ENCODE measurements at places on chromosomes 4 and X.

GRCh38 chrX:7233580-7234406, 85.8 kb upstream of the PUDP start:
- no peak for DNase-seq

DNA sequence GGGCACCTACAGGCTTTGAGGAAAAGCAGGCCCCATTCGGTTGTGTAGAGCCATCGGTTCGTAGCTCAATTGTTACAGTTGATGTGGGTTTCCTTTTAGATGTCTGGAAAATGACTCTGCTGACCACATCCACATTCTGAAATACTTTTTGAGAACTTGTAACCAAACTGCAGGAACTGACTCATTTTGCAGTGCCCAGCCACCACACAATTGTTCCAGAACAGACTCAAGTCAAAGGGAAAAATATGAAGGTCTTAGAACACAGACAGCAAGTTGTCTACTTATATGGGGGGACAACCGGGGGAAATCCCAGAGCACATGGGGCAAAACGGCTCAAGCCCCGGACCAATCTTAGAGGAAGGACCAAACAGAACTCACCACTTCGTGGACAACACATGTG, 557.6 kb upstream of the DIPK2B start:
- no peak for DNase-seq

- DNase-seq: no peak
Observed at GRCh38 chr4:92733231-92733630, 429.5 kb downstream of the GRID2 start.

DNA sequence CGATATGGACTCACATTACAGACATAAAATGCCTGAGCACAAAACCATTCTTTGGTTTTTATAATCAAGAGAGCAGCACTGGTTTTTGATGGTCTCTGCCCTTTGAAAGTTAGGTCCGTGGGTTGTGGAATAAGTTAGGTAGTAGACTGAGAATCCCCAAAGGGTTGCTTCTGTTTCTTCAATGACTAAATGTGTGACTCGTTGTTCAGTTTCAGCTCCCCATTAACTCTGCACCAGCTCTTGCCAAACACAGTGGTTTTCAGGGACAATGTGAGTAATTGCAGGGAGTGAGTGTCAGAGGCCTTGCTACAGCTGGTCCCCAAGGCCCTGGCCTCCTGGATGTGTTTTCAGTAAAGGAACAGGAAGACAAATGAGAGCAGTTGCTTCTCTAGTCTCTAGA, 24.8 kb downstream of the SMIM20 start:
- no peak for DNase-seq

GRCh38 chrX:85244450-85245211, 840 bp downstream of the ZNF711 start:
- no peak for DNase-seq

DNA sequence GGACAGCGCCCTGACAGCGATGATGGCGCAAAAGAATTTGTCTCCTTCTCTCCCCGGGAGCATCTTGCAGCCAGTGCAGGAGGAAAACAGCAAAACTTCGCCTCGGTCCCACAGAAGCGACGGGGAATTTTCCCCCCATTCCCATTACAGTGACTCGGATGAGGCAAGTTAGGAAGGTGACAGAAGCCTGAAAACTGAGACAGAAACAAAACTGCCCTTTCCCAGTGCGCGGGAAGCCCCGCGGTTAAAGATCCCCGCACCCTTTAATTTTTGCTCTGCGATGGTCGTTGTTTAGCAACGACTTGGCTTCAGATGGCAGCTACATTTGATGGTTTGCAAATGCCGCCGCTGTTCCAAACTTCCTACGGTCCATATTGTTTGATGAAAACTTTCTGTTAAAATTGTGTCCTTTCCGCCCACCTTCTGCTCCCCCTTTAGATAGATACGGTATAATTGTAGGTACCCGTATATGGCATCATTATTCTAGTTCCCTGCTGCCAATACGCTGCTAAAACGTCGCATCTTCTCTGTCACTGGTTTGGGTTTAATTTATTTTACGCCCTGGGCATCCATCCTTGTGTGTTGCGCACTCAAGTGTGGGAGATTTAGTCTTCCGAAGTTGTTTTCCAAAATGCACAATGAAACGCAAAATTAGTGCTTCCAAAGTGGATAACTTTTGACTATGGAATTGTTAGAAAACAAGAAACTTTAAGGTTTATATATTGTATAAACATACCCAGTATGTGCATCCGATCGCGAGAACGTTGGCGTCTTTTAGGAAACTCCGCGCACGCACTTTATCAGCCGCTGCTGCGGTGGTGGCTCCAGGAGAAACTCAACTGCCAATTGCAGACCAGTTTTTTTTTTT, 1.5 kb downstream of the ATOH1 start:
- no peak for DNase-seq

DNA sequence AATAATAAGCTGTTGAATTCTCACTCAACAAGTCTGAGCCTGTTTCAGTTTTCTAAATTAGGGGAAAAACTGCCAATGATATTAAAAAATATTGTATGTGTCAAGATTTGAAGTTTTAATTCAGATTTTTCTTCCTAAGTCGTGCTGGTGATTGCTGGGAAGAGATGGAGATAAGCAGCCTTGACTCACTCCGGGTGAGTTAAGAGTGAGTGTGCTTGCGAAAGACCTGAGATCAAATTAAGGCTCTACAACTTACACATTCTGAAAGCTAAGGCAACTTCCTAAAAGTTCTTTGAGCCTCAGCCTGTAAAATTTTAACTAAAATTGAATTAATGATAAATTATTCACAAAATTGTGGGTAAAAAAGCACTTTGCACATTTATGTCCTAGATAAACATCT, 1441.2 kb downstream of the PCDH7 start:
- no peak for DNase-seq

DNA sequence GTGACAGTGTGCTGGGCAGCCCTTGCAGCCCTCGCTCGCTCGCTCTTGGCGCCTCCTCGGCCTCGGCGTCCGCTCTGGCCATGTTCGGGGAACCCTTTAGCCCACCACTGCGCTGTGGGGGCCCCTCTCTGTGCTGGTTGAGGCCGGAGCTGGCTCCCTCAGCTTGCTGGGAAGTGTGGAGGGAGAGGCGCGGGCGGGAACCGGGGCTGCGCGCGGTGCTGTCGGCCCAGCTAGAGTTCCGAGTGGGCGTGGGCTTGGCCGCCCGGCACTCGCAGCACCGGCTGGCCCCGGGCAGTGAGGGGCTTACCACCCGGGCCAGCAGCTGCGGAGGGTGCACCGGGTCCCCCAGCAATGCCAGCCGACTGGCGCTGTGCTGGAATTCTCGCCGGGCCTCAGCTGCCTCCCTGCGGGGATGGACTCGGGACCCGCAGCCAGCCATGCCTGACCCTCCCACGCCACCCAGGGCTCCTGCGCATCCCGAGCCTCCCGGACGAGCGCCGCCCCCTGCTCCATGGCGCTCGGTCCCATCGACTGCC, 770.1 kb upstream of the GALNTL6 start:
- no peak for DNase-seq

DNA sequence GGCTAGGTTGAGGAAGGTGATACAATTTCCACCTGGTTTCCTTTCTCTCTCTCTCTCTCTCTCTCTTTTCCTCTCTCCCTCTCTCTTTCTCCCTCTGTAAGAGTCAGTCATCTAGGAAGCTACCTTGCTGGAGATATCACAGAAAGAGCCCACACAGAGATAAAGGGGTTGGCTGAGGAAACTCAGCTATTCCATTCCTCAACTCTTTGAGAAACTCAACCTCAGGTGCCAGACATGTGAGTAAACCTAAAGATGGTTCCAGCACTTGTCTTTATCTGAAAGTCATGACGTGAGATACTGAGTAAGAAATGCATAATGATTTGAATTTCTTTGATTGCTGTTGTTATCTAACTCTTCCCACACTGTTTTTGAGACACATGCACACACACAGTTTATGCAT, 564.0 kb downstream of the SPOCK3 start:
- DNase-seq: no peak

- DNase-seq: no peak
Observed at GRCh38 chr4:108635070-108635655, 14.8 kb downstream of the RPL34 start.

DNA sequence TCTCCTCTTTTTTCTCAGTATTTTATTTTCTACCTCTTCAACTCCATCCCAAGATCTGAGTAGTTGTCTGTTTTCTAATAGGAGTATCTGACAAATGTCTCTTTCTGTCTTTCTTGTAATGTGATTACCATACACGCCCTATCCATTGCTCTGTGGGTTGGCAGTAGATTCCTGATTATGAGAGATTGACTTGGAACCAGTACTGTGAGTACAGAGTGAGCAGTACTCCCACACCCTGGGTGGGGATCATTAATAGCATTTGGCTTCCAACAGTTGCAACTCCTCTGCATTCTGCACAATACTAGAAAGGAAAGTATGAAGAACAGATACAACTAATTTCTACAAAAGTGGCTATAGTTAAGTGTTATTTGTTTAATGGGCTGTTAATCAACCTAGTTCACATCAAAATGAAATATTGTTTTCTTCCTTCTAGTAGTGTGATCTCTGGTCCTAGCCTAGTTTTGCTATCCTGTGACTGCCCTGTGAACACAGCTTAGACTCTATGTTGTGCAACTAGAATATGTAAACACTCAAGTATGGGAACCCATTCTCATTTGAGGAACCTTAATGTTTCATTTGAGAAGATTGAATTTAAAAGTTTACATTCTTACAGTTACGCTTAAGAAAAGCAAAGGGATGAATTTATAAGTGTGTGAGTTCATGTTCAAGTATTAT, 112.9 kb downstream of the PTPN13 start:
- DNase-seq: no peak
